ENCODE measurements at places on chromosomes 5 and 9. TPM values are rescaled to one million over a fixed set of nuclear protein-coding genes. Genes with fewer than 3 reads are reported as not detected.

MCIDAS gene
- 2.8 TPM for total RNA-seq

OR5C1 gene
- total RNA-seq, result not detected

EIF4E1B gene
- total RNA-seq, result not detected

GBGT1 gene
- total RNA-seq, result 0.21 TPM

THBS4 gene
- 0.53 TPM for total RNA-seq

FIBCD1 gene
- total RNA-seq, result 11.6 TPM

CA9 gene
- 0.33 TPM for total RNA-seq

RLN2 gene
- not detected for total RNA-seq

CDHR2 gene
- not detected for total RNA-seq

SCGB3A2 gene
- not detected for total RNA-seq

CXXC5 gene
- total RNA-seq, result 49.4 TPM

RGS7BP gene
- total RNA-seq, result not detected

FBP2 gene
- not detected for total RNA-seq

STOM gene
- 5.4 TPM for total RNA-seq

HMCN2 gene
- total RNA-seq, result 0.23 TPM

CAPSL gene
- total RNA-seq, result 0.61 TPM

PTGS1 gene
- total RNA-seq, result 0.07 TPM

PCDHB9 gene
- not detected for total RNA-seq

ACTBL2 gene
- 0.47 TPM for total RNA-seq

SLC36A1 gene
- 7.4 TPM for total RNA-seq

PCDHB8 gene
- total RNA-seq, result not detected

TAF1L gene
- total RNA-seq, result not detected
